HTR-8/SVneo (cell line): ENCODE measurements at places on chromosomes 1 and 21.

DNA sequence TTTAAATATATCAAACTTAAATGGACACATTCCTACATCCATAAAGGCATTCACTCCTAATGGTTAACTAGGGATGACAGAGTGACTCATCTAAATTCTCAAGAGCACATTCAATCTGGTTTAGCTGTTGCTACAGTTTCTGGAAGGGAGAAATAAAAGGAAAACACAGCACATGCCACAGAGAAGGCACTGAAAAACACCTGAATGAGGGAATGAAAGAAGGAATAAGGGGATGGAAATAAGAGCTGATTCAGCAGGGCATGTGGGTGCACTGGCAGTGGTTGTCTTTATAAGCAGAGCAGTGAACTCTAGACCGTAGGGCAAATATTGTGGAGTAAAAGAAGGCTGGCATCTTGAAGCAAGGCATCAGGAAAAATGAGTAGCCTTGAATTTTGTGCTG lies 79.3 kb downstream of the LHX4 start:
- DNase-seq, result peak; percentile 29

DNA sequence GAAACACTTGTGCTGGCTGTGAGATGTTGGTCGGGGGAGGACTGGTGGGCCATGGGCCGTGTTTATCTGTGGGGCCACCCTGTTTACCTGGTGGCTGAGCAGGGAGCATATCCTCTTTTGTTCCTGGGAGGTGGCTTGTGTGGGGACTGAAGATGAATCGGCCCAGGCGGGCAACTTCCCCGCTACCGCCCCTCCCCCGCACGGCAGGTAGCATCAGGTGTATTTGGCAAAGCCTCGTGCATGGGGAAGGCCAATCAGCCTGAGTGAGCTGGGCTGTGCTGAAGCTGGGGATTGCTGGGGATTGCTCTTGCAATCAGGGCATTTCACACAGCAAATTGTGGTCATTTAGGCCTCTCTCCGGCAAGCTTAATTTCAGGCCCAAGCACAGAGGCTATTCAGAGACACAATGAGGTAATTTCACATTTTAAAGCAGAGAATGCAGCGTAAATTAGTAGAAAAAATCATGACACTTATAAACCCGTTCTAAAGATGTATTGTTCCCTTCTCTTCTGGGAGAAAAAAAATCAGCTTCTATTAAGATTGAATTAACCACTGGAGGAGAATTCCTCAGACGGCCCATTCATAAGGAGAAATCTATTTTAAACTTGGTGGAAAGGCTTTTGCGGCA lies 197.7 kb upstream of the POU3F1 start:
- DNase-seq, result no peak

GRCh38 chr1:246959944-246960693 lies 28.4 kb upstream of the AHCTF1 start:
- DNase-seq, result no peak

DNA sequence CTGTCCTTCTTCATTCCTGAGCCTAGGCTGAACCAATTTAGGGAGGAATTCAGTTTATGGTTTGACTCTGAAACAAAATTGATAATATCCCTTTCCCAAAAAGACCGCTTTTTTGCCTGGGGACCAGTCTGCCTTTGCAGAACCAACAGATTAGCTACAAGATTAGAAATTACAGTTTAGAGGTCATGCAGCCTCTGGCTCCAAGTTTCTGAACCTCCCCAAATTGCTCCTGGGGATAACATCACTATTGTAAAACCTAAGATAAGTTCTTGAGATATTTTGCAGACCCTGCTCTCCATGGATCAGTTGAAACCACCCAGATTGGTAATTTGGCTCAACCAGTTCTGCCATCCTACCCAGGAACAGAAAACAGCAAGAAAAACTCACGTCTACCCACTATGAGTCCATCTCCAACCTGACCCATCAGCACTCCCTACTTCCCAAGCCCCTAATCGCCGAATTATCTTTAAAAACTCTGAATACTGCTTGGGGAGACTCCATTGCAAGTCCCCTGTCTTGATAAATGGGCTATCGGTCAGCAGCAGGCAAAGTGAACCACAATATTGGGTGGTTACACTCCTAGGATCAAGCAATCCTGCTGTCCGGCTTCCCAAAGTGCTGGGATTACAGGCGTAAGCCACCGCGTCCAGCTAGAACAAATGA lies 605 bp upstream of the RABGGTB start:
- no peak for DNase-seq

DNA sequence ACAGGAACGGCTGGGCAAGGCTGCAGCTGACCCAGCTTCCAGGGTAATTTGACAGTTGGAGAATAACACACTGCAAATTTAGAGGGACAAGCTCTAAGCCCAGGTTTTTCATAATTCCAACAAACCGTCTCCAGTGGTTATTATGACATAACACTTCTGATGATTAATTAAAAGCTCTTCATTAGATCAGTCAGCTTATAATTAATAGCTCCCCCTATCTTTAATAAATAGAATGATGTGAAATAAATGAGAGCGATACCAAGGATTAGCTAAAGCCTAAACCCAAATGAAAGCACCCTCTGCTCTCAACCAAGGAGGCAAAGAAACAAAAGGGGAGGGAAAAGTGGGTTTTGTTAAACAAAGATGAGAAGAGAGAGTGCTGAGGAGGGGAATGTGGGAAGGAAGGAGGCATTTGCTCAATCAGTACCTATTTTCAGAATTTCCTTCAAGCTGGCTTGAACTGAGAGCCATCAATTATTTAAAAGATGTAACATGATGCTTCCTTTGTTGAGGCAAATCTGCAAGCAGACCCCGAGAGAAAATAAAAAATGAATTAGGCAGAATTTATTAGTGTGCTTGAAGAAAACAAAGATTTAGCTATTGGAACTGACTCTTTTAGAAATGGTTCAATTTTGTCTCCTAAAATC lies 221.8 kb upstream of the ESRRG start:
- no peak for DNase-seq

GRCh38 chr1:108117945-108118902 lies 81.9 kb downstream of the SLC25A24 start:
- peak; percentile 12 for DNase-seq

GRCh38 chr21:26800970-26801431 lies 44.2 kb downstream of the ADAMTS1 start:
- DNase-seq, result no peak
